ENCODE measurements at places on chromosomes 12 and 14. TPM values are rescaled to one million over a fixed set of nuclear protein-coding genes. Genes with fewer than 3 reads are reported as not detected.

TAS2R19 gene
- total RNA-seq = 5.1 TPM

RFX4 gene
- not detected for total RNA-seq

FGF6 gene
- not detected for total RNA-seq

FGF23 gene
- not detected for total RNA-seq

SMCO2 gene
- 0.40 TPM for total RNA-seq

SERPINA9 gene
- total RNA-seq = not detected

GPR132 gene
- total RNA-seq = 0.26 TPM

MORN3 gene
- total RNA-seq = 0.86 TPM

SLC2A3 gene
- total RNA-seq = 327 TPM

ITFG2 gene
- total RNA-seq = 15.1 TPM

KRT4 gene
- total RNA-seq = not detected

CCDC59 gene
- 28.1 TPM for total RNA-seq

DYNLL1 gene
- total RNA-seq = 261 TPM

DNAJC22 gene
- total RNA-seq = 2.1 TPM

ARHGDIB gene
- total RNA-seq = 11.4 TPM

TAS2R20 gene
- 3.8 TPM for total RNA-seq

LMNTD1 gene
- total RNA-seq = 0.63 TPM

CSRP2 gene
- 19.0 TPM for total RNA-seq

SYNDIG1L gene
- under 0.01 TPM for total RNA-seq

CD4 gene
- 0.26 TPM for total RNA-seq

TAS2R14 gene
- total RNA-seq = 4.3 TPM

BCL7A gene
- 6.6 TPM for total RNA-seq
